COR-L47 (cell line): ENCODE measurements at places on chromosomes 12 and 14.

- no peak for DNase-seq
Observed at GRCh38 chr12:32897281-32897610, 669 bp upstream of the PKP2 start.

- DNase-seq: peak; percentile 60
Observed at GRCh38 chr12:53543539-53543938, 36.3 kb upstream of the NPFF start.

- no peak for DNase-seq
Observed at GRCh38 chr12:63955831-63956666, 111.5 kb downstream of the SRGAP1 start.

- DNase-seq: no peak
Observed at GRCh38 chr12:91140026-91140931, 29.0 kb upstream of the LUM start.

DNA sequence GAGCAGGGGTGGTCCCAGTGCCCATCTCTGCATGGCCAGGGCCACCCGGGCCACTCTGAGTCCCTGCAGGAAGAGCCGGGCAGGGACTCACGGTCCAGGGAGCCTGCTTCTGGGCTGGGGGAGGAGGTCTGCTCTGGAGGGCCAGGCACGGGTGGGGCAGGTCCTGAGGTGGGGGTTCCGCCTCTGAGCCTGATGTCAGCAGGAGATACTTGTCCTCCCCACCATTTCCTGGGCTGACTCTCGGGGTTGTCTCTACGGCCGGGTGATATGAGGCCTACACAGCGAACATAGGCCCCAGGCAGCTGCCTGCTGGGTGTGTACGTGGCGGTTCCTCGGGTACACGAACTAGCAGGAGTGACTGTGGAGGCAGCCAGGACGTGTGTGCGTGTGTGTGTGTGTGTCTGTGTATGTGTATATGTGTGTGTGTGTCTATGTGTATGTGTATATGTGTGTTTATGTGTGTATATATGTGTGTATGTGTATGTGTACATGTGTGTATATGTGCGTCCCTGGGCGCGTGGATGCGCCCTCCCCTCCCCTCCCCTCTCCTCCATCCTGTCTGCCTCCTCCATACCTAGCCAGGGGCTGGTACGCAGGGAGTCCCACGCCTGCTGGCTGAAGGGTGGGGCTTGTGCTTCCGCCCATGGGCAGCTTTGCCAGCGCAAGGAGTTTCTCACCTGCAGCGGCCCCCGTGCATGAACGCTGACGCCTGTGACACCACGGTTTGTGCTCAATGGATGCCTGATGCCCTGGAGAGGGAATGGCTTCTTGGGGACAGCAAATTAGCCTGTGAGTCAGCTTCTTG, 30.4 kb upstream of the TRAF3 start:
- DNase-seq: no peak

DNA sequence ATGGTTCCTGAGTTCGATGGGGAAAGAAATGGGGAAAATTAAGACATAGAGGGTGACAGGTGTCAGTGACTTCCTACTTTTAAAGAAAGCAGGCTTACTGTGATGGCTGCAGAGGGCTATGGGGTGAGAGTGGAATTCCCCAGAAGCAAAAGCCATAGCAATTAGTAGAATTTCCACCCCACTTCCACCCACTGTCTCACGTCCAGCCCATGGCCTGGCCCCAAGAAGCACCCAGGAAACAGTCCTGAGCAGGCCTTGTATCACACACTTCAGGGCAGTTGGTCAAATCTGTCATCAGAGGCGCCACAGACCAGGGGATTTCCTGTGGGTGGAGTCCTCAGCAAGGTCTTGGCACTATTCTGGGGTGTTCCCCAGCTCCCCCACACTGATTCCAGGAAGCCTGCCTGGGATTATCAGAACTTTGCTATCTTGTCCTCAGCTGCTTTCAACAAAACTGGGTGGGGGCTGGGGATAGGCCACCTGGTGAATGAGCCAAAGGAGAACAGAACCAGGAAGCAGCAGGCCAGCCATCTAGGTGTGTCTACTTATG, 120.1 kb upstream of the CCND2 start:
- no peak for DNase-seq

GRCh38 chr14:99318091-99318958, 46.3 kb upstream of the BCL11B start:
- no peak for DNase-seq

DNA sequence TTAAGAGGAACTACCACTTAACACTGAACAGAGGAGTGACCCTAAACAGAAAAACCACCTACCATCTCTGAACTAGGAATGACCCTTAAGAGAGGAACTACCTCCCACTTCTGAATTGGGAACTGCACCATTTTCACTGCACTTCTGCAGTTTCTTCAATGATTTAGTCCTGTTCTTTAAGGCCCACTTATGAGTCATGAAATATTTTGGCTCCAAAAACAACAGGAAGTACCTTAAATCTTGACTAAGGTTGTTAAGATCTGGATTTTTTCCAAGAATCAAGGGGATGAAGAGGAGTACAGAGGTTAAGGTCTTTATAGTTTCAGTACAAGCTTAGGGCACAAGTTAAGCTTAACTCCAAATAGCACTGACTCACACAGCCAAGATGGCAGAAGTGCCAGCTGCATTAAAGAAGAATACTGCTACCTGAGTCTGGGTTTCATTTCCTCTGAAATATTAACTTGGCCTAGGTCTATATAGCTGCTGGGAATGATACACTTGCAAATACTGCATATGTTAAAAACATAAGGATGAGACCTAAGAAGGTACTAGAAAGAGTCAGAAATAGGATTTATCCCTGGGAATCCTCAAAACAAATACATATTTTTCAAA, 4.2 kb downstream of the NPC2 start:
- DNase-seq: no peak

DNA sequence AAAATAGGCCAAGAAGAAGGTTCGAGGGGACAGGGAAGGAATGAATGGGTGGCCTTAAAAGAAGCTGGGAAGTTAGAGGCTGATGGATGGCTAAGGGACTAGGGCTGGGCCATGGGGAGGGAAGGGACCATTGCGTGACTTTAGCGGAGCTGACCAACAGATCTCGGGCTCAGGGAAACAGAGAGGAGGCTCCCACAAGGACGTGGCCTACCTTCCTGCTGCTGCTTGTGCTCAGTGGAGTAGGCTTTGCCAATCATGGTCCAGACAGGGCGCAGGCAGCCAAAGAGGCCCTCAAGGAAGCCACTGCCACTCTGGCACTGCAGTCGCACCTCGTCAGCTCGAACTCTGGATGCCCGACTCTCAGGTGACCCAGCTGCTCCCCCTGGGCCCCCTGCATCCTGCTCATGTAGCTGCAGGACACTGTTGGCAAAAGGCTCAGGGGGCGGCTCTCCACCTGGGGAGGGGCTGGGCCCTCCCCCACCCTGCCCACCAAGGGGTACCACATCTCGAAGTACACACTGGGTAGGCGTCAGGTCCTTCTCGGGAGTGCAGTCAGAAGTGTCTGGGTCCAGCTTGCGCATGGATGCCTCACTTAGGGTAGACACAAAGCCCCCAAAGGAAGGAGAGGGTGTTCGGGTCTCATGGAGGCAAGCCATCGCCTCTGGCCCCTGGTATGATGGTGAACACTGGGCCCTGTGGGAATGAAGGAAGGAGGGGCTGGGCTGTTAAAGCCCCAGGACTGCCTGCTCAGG, 12.3 kb downstream of the MAP3K12 start:
- no peak for DNase-seq

DNA sequence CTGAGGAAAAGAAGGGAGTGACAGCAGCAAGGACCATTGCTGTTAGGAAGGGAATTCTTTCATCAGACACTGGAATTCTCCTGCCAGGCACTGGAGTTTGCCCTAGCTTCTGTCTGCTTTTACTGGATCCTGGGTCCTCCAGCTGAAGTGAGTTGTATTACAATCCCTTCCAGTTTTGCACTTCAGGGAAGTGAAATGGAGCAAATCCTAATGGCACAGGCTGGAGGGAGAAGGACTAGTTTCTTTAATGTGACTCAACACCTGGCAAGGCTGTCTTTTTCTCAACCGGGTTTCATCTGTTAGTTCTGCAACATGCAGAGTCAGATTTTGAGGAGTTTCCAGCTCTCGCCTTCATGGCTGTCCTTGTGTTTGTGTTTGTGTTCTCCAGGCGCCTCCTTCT, 45.8 kb downstream of the ETV6 start:
- DNase-seq: no peak

DNA sequence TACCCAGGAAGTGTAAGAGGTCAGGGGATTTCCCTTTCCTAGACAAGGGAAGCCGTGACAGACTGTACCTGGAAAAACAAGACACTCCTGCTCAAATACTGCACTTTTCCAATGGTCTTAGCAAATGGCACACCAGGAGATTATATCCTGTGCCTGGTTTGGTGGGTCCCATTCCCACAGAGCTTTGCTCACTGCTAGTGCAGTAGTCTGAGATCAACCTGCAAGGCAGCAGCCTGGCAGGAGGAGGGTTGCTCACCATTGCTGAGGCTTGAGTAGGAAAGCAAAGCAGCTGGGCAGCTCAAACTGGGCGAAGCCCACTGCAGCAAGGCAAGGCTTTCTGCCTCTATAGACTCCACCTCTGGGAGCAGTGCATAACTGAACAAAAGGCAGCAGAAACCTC, 1.0 kb upstream of the RDH16 start:
- no peak for DNase-seq

DNA sequence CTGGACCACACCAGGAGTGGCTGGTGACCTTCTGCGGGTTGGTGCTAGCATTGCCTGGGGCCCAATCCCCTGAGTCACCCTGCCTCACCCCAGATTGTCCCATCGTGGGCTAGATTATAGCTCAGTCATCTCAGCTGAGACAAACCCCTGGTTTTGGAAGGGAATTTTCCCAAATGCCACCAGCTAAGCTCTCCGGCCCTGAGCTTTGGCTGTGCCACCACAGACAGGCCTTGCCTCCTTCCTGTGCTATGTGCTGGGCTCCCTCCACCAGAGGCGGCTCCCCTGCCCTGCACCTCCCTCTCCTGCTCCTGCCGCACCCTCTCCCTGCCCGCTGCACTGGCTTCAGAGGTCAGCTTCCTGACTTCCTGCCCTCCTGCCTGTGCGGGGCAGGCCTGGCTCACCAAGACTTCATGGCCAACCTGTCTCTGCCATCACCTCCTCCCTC, 196.3 kb downstream of the TSPAN9 start:
- no peak for DNase-seq

DNA sequence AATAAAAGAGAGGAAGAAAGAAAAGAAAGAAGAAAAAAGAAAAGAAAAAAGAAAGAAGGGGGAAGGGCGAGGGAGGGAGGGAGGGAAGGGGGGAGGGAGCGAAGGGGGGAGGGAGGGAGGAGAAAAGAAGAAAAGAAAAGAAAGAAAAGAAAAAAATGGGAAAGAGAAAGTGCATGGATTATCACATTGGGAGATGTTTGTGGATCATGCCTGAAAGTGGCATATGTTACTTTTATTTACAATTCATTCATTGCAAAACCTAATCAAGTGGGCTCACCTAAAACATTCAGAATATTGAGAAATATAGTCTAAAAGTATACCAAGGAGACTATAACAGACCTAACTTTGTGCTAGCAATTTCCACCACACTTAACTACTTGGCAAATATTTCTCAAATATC, 246.9 kb upstream of the SYT1 start:
- DNase-seq: no peak

DNA sequence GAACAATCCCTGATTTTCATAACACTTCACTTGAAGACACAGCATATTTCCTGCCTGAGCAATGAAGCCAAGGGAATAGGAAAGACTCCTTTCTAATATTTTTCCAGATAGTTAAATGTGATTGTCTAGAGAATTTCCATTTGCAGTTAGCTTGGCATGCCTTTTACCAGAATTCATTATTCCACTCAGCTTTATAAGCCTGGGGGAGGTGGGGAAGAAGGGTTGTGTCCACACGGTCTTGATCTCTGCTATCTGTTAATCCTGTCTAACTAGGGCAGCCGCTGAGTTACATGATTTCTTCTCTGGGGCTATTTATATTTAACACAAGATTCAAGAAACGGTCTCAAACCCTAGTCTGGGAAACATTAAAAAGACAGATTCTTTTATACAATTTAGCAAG, 146.6 kb upstream of the FSCB start:
- DNase-seq: no peak

- DNase-seq: no peak
Observed at GRCh38 chr12:109727746-109728726, 14.4 kb downstream of the FAM222A start.

GRCh38 chr12:98332642-98333041, 182.7 kb upstream of the TMPO start:
- no peak for DNase-seq

GRCh38 chr12:19515179-19515578, 75.9 kb downstream of the AEBP2 start:
- DNase-seq: no peak

- no peak for DNase-seq
Observed at GRCh38 chr12:62214846-62215245, 45.4 kb upstream of the USP15 start.

- no peak for DNase-seq
Observed at GRCh38 chr14:74963705-74964271, 8.4 kb upstream of the PGF start.

DNA sequence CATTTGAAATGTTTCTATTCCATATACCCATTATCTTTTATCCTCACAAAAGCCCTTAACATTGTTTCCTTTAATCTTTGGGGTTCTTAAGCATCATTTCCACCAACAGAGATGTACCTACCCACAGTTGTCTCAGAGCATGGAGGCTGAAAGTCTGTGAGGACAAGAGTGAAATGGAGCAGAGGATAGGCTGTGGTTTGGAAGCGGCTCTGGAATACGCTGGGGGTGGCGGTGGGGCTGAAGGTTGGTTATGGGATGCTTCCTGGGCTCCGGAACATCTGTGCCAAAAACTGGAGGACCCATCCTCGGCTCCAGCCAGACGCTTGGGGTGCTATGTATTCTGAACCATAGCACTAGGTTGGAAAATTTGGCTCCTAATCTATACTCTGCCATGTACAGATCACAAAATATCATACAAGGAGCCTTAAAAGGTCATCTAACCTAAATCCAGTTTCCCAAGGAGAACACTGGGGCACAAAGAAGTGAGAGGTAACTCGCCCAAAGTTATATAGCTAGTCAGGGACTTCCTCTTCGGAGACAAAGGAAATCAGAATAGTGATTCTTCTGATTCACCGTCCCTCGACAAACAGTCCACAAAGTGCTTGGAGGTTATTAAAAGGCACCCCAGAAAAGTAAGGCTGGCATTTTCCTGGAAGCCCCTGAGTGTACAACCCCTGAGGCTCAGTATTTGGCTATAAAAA, 2.5 kb downstream of the PPP1R3E start:
- DNase-seq: no peak

- DNase-seq: no peak
Observed at GRCh38 chr14:40447017-40447416, 1014.8 kb upstream of the FBXO33 start.

- DNase-seq: no peak
Observed at GRCh38 chr14:91335191-91336092, 82.2 kb downstream of the CCDC88C start.

GRCh38 chr12:51906430-51907082, 748 bp upstream of the ACVRL1 start:
- DNase-seq: no peak

- DNase-seq: no peak
Observed at GRCh38 chr12:62146318-62146717, 113.9 kb upstream of the USP15 start.

GRCh38 chr14:73567951-73568885, 795 bp upstream of the ACOT2 start:
- no peak for DNase-seq

GRCh38 chr12:120263748-120264085, 1.8 kb downstream of the PXN start:
- DNase-seq: no peak

- DNase-seq: peak; percentile 12
Observed at GRCh38 chr14:72024043-72024407, 91.8 kb downstream of the RGS6 start.

- DNase-seq: no peak
Observed at GRCh38 chr12:95300286-95300685, 82.7 kb downstream of the VEZT start.
